ENCODE measurements at places on chromosomes 5 and 9.

- DNase-seq, result no peak
These were observed 24.2 kb downstream of the TGFBR1 start for GRCh38 chr9:99129091-99129490.

DNA sequence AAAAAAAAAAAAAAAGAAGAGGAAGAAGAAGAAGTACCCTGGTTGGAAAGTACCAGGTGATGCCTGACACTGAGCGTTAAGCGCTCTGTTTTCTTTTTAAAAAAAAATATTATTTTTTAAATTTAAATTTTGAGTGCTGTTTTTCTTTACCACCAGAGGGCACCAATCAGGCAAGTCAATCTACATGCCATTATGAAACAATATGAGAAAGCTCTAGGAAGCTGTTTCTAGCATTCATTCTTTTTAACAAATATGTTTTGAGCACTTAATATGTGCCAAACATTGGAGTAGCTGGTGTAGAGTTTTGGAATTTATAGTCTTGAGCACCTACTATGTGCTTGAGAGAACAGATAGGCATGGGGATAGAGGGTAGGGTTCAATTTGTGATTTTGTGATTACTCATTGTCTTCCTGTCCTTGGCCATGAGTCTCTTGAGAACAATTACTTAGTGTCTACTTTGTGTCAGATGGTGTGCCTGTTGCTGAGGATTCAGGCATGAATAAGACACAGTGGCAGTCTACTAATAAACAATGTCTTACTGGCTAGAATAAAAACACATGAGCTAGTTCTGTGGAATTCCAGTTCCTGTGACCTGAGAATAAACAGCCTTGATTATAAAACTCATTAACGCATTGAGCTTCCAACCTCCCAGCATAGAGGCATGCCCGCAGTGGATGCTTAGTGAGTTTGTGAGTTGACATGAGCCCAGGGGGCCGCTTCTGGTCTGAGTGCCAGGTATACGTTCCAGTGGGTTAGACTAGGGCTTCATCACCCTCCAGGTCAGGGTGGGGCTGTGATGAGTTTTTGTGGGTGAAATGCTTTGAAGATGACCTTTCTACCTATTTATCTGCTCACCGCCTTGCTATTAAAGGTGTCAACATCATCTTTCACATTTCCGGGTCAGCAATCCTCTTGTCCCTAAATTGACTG lies 3.0 kb upstream of the UBE2R2 start:
- DNase-seq, result peak; percentile 89

GRCh38 chr5:96605144-96605837 lies 56.9 kb upstream of the CAST start:
- no peak for DNase-seq

GRCh38 chr5:155434267-155434666 lies 420.7 kb downstream of the KIF4B start:
- DNase-seq, result no peak

DNA sequence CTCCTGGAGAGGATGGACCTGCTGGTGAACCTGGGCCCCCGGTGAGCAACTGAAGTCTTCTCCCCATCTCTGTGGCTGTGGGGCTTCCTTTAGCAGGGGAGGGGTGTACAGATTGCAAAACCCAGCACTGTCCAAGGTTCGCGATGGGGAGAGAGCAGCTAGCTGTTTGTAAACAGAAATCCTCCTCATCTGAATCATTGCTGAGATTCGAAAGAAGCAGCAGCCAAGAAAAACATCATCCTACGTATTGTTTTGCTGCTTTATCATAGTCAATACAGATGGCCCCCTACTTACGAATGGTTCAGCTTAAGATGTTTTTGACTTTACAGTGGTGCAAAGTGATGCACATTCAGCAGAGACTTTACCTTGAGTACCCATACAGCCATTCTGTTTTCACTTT lies 80.0 kb upstream of the TGFBR1 start:
- no peak for DNase-seq

DNA sequence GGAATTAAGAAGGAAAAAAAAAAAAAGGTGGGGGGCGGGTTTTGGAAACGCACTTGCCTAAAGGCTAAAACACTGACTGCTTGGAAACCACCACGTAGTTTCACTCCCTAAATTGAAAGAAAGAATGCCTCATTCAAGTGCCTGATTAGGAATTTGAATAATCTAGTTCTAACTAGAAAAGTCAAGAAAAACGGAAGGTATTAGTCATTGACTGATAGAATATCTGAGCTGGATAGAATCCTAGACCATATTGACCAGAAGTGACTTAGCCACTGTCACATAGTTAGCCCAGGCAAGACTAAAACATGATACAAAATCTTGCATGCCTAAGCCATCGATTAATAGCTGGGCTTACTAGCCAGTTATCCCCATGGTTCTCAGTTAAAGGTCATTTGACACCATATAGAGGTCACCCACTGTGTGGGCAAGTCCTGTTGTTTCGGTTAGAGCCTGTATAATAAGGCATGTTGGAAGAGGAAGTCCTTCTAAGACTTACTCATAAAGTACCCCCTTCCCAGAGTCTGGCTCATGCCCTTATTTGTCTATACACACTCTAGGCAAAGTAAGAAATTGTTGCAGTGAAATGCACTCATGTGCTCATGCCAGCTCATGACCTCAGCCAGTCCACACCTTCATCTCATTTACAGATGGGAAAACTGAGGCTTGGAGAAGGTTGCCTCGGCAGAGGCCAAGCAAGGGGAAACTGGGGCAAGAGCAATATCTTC lies 40.2 kb downstream of the SH3RF2 start:
- peak; percentile 69 for DNase-seq

DNA sequence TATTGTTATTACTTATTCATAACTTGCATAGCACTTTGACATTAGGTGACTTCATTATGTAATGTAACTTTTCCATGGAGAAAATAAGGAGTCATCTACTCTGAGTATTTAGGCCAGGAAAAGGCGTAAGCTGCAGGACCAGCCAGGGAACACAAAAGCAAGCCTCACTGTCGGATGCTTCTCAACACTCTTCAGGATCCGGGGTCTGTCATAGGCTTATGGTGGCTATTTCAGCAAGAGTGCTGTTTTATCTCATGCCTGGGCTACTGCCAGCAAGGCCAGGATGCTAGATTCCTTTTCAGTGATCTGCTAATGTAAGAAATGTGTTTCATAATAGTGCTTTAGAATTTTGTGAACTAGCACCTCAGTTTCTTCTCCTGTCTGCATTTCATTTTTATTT lies 162.4 kb downstream of the CHSY3 start:
- DNase-seq, result no peak

GRCh38 chr5:124906339-124907097 lies 160.1 kb upstream of the ZNF608 start:
- DNase-seq, result peak; percentile 32

- DNase-seq, result no peak
These were observed 9.8 kb upstream of the GADD45G start for GRCh38 chr9:89594811-89595550.

- DNase-seq, result no peak
These were observed 139.6 kb downstream of the CACNA1B start for GRCh38 chr9:138017200-138017599.
